Esophagus squamous epithelium (tissue), 5 donors: ENCODE measurements at places on chromosomes 3 and 15.

DNA sequence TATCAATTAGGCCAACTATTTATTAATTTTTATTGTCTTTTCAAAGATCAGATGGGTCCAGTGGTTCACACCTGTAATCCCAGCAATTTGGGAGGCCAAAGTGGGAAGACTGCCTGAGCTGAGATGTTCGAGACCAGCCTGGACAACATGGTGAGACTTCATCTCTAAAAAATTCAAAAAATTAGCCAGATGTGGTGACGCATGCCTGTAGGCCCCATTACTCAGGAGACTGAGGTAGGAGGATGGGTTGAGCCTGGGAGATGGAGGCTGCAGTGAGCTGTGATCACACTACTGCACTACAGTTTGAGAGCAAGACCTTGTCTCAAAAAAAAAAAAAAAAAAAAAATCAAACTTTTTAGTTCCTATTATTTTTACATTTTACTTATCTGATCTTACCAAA lies 8.2 kb downstream of the AP3S2 start:
- H3K27me3 ChIP-seq, result no peaks in the 10 kb centered on the region
- no peaks in the 10 kb centered on the region for H3K4me1 ChIP-seq
- peaks cover 85% of the 10 kb centered on the region for H3K36me3 ChIP-seq
- no peak overlapping the region for H3K4me3 ChIP-seq
- no peak overlapping the region for H3K27ac ChIP-seq

GRCh38 chr3:51798411-51798963 lies 19.4 kb upstream of the IQCF6 start:
- H3K4me1 ChIP-seq, result peaks cover 8% of the 10 kb centered on the region
- H3K27ac ChIP-seq, result no peak overlapping the region
- H3K36me3 ChIP-seq, result no peaks in the 10 kb centered on the region
- no peaks in the 10 kb centered on the region for H3K27me3 ChIP-seq
- no peak for DNase-seq

- H3K27ac ChIP-seq, result no peak within 1 kb of the TSS
- peak within 1 kb of the TSS; percentile 40 for H3K4me3 ChIP-seq
- H3K4me1 ChIP-seq, result peaks cover 8% of the 10 kb centered on the region
- peaks cover 44% of the 10 kb centered on the region for H3K27me3 ChIP-seq
- no peaks in the 10 kb centered on the region for H3K36me3 ChIP-seq
Measured at GRCh38 chr3:10816019-10816862, at the start of gene SLC6A11. Gene SLC6A11 (plus strand): TSS chr3:10816228. CDS start chr3:10816266, 38 bp downstream.

GRCh38 chr3:8200996-8201395 lies 300.6 kb upstream of the LMCD1 start:
- no peaks in the 10 kb centered on the region for H3K4me1 ChIP-seq
- no peak overlapping the region for H3K27ac ChIP-seq
- no peak for DNase-seq
- H3K4me3 ChIP-seq, result no peak overlapping the region
- H3K36me3 ChIP-seq, result no peaks in the 10 kb centered on the region

DNA sequence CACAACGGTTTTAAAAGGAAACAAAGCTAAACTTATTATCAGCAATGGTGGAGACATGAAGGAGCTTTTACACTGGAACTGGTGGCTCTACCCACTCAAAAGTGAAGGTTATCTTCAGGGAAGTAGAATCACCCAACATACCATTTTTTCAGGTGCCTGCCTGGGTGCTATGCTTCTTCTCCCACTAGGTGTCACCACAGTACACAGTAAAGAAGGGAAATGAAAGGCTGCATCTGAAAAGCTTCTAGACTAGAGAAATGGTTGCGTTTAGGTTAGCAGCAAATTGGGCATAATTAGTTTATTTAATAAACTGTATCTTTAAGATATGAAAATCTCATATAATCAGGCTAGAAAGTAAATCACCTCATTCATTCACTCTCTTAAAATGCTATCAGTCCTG lies 47.0 kb upstream of the SELENOK start:
- DNase-seq, result no peak
- no peak overlapping the region for H3K4me3 ChIP-seq
- H3K27ac ChIP-seq, result no peak overlapping the region
